ENCODE measurements at places on chromosomes 11 and 22.

DNA sequence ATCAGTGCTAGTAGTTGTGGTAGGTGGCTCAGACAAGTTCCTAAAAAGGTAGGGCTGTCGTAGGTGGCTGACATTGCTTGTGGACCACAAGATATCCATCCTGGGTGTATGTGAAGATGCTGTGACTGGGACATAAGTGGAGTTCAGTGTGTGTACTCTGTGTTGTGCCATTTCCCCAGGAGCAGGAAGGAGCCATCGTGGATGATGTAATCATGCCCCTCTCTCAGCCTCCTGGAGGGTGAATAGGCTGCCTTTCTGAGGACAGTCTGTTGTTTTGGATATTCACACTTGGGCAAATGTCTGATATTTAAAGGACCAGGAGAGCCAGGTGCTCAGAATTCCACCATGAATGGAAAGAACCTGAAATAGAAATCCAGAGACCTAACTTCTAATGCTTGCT is 2.7 kb downstream of the HEPHL1 start:
- DNase-seq = no peak

DNA sequence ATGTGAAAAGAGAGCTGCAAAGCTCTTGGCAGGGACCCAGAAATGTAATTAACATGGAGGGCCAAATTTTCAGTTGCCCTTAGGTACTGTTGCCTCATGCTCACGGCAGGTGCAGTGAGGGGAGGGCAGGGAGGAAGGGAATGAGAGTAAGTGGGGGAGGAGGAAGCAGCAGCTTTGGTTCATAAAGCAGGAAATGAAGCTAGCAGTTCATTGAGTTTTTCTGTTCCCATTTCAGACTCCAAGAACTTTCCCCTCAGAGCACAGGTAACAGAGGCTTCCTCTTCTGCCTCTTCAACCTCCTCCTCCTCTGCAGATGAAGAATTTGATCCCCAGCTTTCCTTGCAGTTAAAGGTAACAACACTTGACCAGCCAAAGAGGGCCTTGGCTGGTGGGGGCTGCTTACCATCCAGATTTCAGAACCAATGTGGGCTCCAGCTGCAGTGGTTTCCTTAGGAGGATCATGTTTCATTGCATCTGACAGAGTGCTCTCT is 57.9 kb upstream of the PARVA start:
- DNase-seq = peak; percentile 62

- peak; percentile 38 for DNase-seq
Measured at GRCh38 chr11:70141486-70142220, 61.4 kb upstream of the FADD start.

DNA sequence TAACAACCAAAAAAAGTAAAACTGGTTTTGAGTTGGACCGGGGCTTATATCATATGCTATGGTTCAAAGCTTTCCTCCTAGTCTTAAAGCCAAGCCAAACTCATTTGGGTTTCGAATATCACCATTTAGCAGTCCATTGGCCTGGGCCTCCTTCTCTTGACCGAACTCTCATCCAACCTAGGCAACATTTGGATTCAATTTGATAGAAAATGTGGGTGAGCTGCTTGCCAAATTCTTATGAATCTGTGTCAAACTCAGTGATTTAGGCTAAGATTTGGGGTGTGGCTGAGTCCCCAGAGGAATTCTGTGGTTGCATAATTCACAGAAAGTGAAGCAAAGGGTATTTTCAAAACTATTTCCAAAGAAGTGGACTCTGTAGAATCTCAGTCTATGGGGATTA is 83.7 kb downstream of the BLID start:
- no peak for DNase-seq

DNA sequence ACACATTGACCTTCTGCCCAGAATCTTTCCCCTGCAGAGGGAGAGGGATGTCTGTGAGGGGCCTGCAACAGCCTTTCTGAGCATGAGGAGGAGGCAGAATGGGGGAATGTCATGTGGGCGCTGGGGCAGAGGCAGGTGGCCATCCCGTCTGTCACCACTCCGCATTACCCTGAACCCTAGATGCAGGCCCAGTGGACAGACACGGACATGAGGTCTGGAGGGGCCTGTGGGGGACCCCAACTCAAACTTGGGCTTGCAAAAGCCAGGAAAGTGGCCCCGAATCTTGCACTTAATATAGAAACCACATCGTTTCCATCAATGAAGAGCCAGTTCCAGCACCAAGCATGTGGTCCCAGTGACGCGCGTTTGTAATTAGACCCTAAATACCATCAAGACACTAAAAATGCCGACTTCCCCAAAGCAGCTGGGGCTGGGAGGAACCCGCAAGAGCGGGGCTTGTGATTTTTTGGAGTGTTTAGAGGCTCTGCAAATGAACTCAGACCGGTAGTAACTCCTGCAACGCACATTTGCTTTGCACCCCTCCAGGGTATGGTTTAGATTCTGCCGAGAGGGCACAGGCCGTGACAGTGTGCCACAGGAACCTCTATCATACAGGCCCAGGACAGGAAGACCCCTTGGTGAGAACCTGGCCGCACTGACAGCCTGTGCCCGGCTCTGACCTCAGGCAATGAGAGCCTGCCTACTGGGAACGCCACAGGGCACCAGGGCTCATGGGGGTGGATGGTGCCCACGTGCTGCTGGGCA is 109.3 kb downstream of the CTTN start:
- DNase-seq = peak; percentile 39

- peak; percentile 53 for DNase-seq
Measured at GRCh38 chr22:45212306-45212709, 28.4 kb downstream of the KIAA0930 start.

- no peak for DNase-seq
Measured at GRCh38 chr11:116420770-116421528, 351.8 kb downstream of the BUD13 start.

GRCh38 chr11:12162652-12163051 is 52.3 kb downstream of the MICAL2 start:
- no peak for DNase-seq

DNA sequence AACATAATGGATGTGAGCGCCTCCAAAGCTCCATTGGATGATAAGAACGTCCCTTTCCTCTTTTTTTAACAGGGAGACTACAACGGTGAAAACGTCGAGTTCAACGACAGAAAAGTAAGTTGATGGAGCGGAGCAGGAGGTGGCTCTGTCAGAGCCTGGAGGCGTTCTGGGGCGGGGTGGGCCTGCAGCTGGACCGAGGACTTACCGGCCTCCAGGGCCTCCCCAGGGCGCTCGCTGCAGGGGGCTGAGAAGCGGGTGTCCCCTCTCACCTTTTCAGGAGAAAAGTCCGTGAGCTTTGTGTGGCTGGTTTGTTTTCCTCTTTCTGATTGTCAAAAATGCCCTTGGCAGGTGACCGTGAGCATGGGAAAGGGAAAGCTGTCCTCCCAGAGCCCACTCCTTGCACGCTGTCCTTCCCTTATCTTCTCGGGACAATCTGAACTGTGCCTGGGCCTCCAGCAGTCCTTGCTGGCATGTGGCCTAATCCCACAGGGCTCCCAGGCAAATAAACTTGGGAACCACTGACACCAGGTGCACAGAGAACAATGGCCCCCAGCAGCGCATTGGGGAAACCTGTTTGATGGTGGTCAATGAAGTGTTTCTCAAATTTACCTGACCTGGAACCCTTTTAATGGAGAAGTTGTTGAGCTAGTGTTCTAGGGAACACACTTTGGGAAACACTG is 38.4 kb downstream of the ANO1 start:
- DNase-seq = peak; percentile 66

DNA sequence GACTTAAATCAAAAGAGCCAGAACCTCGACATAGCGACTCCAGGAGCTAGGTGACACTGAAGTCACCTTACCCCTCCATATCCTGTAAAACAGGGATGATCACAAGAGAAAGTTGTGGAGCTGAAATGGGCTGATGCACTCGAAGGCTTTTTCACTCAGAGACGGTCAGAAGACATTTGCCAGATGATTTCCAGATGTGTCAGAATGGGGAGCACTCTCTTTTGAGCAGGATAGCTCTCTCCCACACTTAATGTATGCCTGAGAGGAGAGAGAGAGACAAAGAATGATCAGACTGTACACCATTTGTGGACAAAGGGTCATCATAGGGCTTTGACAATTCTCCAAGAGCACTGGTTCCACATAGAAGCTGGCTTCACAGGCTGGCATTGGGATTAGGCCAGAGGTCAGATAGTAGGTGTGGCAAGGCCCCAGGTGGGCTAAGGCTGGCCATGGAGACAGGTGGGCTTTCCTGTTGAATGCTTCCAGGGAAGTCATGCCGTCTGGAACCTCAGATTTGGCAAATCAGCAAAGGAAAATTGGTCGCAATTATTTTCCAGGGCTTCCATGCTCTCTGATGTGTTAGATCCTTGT is 42.3 kb upstream of the ETS1 start:
- DNase-seq = no peak

- no peak for DNase-seq
Measured at GRCh38 chr11:119471329-119471728, 48.4 kb upstream of the THY1 start.

DNA sequence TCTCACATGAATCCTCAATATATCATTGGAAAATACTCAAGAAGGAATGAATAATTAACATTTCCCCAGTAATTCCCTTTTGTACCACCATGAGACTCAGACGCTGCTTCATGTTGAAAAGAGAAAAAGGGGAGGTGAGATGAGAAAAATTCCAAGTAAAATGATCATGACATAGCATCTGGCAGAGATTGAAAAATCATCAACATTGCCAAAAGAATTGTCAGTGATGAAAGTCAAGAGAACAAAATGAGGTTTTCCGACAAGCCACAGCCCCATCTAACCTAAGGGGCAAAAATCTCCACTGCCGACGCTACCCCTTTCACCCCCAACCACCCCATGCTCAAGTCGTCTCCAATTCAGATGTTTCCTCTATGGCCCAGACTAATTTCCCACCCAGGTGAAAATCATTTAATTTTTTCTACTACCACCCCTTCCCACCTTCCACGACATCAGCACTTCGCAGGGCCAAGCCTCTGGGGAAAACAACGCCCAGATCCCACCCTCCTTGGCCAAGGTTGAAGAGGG is 1.2 kb downstream of the RAB6A start:
- no peak for DNase-seq

- DNase-seq = no peak
Measured at GRCh38 chr11:7251836-7252682, at the start of gene SYT9. TSS of gene SYT9 (plus strand) at chr11:7251904. CDS start at chr11:7252187, 283 bp downstream.

- DNase-seq = no peak
Measured at GRCh38 chr11:68680541-68681231, 3.7 kb upstream of the GAL start.

GRCh38 chr11:94581926-94582325 is 14.8 kb downstream of the PIWIL4 start:
- DNase-seq = no peak

DNA sequence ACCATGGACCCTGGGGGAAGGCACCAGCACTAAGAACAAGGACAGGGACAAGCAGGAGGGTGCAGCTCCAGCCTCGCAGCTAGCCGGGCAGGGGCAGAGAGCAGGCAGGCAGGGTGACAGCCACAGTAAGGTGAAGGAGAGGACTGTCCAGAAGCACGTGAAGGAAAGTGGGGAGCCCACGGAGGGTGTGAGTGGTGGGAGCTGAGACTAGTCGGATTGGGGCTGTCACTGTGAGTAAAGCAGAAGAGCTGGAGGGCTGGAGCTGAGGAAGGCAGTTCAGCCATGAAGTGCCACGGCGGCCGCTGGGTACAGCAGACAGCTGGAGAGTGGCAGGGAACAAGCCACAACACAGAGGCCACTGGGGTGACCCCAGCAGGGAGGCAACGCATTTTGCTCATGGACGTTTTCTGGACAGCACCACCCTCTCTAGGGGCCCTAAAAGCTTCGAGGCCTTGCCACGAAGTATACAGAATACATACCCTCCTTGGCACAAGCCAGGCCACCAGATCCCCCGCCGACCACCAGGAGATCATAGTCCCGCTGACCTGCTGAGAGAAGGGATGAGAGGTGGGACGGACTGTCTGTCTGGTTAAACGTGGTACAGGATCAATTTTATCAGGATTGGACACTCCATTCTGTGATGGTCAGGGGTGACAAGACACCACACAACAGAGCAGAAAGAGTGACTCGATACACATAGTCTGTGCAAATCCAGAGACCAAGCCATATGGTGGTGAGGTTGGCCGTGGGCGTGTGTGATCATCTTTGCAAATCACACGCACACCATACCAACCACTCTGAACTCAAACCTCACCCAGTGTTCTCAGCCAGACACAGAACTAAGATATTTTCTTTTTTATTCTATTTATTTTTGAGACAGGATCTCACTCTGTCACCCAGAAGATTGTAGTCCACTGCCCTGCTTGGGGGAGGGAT is 10.8 kb upstream of the COMT start:
- no peak for DNase-seq

DNA sequence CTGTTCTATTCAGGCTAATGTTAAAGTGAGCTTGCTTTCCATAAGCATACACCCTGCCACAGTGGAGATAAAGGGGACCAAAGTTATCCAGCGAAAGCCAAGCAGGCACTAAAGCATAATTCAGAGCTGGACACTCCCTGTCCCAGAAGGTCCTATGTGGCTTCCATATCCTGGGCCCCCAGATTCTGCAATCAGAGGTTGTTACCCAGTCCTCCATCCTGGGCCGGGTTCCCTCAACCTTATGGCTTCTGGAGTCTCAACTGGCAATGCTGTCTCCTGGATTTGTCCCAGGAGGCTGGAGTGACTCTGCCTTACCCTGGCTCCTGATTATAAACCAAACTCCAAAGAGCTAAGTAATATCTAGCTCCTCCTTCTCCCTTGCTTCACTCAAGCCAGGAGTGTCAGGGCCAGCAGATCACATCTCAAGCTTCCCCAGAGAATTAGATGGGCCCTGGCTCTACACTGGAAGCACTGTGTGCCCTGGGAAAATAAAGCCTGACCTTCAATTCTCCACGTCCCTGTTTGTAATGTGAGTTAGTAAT is 14.0 kb upstream of the SMIM35 start:
- no peak for DNase-seq

- DNase-seq = no peak
Measured at GRCh38 chr11:15568440-15568839, 453.7 kb downstream of the INSC start.

GRCh38 chr11:67272327-67273259 is 6.3 kb downstream of the GRK2 start:
- no peak for DNase-seq

GRCh38 chr11:2709429-2709828 is 9.6 kb upstream of the KCNQ1OT1 start:
- DNase-seq = no peak

- peak; percentile 83 for DNase-seq
Measured at GRCh38 chr22:25475257-25476022, 89.0 kb upstream of the GRK3 start.

GRCh38 chr11:64445651-64446050 is 86.7 kb downstream of the RPS6KA4 start:
- peak; percentile 60 for DNase-seq

GRCh38 chr11:30926130-30926529 is 340.0 kb upstream of the MPPED2 start:
- no peak for DNase-seq

GRCh38 chr11:121535129-121535796 is 82.5 kb upstream of the SORL1-AS1 start:
- DNase-seq = no peak

GRCh38 chr22:28783786-28784671 is 11.5 kb downstream of the CCDC117 start:
- no peak for DNase-seq

GRCh38 chr11:117130879-117131278 is 13.2 kb upstream of the PAFAH1B2 start:
- no peak for DNase-seq

DNA sequence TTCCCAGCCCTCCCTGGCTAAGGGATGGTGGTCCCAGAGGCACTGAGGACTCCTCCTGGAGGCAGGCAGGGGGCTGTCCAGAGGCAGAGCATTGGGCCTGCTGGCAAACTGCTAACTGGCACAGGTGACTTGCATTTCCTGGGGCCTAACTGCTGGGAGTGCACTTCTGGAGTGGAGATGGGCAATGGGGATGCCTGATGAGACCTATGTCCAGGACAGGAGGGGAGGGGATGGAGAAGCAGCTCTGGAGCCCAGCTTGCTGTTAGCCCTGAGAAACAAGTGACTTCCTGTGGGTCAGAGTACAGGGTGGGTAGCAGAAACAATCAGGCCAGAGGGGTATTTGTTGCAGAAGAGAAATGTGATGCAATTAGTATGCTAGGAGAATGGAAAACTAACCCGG is 253.2 kb downstream of the ST3GAL4 start:
- DNase-seq = no peak
